ENCODE measurements at places on chromosomes 3 and 15.

DNA sequence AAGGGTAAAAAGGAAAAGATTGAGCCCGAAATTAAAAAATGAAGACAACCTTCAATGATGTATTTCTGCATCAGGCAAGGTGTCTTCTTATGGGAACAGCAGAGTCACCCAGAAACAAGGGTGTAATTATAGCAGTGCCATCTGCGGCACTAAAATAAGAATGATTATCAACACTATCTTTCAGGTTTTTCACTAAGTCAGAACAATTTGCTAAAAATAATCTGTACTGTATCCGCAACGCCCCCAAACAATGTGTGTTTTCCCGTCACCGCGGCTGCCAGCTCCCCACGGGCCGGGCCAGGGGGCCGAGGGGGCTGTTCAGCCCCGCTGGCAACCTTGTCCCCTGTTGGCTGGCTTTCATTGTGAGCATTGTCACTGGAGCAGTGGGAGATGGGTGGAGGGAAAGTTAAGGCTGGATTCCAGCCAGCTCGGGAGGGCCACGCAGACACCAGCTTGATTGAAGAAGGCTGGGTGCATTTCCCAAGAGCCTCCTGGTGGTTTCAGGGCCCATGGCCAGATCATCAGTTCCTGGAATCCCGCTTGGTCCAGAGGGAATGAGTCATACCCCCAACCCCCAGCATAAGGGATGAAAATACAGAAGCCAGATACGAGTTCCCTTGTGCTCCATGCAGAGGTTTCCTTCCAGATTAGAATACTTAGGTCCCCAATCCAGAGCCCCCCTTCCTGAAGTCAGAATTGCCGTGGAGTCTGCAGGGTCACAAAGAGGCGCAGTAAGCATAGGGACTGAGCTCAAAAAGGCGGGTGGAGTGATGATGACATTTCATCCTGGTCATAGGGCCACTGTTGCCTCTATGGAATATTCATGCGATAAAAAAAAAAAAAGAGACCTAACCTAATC is 90.2 kb upstream of the KLF13 start:
- peak; percentile 54 for DNase-seq

DNA sequence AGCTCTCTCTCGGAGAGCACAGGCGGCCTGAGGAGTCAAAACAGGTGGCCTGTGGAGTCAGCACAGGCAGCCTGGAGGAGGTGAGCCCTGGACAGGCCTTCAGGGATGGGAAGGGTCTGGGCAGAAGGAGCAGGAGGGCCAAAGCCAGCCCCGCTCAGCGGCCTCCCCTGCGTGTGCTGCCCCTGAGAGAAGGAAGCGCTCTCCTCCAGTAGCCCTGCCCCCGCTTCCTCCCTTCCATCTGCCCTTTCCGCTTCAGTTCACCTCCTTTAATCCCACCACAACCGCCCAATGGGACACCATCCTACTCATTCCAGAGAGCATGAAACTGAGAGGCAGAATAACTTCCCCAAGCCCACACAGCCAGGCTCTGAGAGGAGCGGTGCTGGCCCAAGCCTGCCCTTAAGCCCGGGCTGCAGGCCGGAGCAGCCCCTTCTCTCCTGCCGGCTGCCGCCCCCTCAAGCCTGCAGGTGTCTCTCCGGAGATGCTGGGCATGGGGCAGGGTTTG is 3.2 kb upstream of the NR2E3 start:
- DNase-seq, result no peak

DNA sequence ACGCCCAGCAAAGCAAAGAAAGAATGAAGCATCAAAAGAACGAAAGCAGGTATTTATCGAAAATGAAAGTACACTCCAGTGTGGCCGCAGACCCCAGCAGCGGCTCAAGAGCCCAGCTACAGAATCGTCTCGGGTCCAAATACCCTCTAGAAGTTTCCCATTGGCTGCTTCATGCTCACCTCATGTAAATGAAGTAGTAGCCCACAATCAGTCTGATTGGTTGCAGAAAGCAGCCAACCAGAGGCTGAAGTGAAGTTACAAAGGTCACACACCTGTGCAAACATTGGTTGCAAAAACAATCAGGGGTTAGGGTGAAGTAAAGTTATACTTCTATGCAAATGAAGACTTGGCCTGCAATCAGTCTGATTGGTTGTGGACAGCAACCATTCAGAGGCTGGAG is 32.0 kb downstream of the SV2B start:
- DNase-seq, result no peak

- DNase-seq, result no peak
Measured at GRCh38 chr3:114442246-114442645, 148.4 kb downstream of the TIGIT start.

DNA sequence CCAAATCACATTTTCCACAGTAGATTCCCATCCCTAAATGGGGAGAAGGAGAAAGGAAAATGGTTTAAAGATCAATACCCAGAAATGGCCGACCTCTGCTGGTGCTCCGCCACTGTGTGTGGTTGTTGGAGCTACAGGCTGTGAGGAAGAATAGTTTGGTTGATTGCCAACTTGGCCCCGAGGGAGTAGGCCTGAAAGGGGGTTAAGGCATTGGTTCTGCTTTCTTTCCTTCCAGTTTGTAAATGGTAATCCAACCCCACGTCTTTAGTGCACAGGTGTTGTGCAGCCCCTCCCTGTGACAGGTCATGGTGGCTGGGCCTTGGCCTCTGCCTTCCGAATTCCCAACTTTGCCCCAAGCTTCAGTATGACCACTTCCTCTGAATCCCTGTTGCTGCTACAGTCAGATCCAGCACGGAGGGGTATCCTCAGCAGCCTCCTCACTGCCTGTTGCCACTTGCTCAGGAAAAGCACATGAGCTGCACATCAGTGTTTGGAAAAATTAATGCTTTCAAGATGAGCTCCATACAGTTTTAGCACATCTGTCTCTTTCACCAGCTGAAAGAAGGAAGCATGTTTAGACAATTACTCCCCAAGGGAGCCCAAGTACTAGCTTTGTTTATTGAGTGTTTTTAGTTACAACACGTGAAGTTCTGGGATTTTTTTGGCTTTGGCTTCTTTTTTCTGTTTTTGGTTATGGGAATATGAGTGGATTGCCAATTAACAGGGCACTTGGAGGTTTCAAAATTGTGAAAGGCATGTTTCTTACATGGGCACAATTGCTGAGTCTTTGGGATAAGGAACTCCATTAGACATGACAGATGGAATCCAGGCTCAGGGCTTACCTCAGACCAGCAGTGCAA is 92.3 kb upstream of the ROPN1 start:
- no peak for DNase-seq
